Right hindlimb (tissue), 1 donor: ENCODE measurements at places on chromosomes 12 and 14.

DNA sequence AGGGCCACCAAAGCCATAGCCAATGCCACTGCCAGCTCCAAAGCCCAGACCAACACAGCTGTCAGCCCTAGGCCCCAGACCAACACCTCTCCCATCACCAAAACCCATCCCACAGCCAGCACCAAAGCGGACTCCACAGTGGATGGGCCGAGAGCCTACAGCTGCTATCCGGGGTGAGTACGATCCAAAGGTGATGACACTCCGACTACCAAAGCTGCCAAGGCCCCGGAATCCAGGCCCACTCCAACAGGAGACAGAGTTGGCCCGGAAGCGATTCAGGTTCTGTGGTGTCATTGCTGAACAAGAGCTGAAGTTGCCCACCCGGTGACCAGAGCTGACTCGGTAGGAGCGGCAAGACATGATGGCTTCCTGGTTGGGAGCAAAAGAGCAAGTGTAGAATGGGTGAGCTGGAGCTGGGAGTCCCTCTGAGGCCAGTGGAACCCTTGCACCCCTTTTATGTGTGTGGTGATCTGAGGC lies at the start of gene KRT84:
KRT84 (minus strand) TSS at position 427 of the 477 bp plus-strand sequence; CDS start at position 360, 67 bp downstream.
- no peak for DNase-seq

GRCh38 chr12:22802883-22803630 lies 178.1 kb downstream of the ETNK1 start:
- DNase-seq, result no peak

DNA sequence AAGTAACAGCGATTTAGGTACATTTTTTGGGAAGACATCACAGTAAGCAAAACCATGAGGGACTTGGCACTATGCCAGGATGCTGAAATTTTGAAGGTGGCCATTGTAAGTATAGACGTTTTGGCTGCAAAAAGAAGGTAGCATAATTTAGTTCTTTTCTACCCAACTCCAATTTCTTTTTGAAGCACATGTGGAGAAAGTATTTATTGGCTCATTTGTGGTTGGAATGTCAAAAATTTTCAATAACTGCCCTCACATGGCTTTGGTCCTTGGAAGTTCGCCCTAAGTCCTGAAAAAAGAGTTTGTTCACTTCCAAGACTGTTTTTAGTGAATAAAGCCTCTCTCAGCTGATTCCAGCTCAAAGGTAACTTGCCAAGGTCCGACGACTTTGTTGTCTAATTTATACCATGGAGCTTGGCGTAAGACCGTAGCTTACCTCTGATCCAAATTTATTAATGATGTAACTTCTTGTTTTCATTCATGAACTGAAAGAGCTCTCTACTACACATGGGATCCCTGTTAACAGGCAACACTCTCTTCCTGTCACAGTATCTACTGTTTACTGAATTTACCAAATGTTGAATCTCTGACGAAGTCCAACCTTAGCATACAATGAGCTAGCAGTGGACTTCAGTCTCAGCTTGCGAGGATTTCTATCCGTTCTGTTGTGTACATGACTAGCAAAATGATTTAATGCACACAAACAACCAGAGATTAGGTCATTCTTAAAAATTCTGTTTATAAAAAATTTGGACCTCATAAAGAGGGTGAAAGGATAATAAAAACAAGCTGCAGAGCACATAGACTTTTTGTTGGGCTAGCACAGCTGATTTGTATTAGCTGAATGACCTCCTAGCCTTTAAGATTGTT lies 49.0 kb downstream of the MSRB3 start:
- DNase-seq, result peak; percentile 65

DNA sequence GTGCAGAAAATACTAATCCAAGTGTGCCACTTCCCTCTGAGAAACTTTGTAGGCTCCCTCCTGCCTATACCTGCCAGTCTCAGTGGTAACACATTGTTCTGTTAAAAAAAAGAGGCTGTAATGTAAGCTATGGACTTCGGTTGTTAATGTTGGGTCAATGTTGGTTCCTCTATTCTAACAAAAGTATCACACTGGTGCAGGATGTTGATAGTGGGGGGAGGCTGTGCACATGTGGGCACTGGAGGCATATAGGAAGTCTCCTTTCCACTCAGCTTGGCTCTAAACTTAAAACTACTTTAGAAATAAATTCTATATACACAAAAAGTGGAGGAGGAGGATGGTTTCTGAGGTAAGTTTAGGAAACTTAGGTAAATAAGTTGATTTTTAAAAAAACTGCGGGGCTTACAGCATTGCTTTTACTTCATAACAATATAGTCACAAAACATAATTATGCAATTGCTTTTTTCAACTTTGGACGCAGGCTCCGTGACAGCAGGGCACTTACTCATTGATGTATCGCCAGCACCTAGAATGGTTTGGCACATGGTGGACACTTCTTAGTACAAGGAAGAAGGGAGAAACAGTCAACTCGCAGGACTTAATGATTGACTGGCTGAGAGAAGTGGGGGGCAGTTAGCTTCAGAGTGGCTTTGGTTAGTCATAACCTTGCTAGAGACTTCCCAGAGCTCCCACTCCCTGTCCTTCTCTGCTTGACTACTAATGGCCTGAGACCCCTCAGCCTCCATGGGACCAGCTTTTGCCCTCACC lies 7.9 kb upstream of the NYNRIN start:
- no peak for DNase-seq

- DNase-seq, result no peak
These were observed 75.3 kb downstream of the TMCC3 start for GRCh38 chr12:94575024-94575423.

DNA sequence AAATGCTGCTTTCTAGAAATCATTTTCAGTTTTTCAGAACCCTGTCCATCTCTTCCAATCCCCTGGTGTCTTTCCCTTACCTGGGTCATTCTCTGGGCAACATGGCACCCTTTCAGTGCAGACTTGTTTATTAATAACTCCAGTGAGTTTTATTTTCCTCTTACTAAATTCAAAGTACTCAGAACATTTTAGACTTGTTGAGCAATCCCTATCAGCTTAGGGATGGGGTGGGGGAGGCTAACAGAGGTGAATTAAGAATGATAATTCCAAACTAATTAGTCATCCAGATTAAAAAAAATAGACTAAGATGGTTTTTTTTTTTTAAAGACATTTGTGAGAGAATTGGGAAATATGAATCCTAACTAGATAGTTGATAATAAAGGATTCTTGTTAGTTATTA lies 10.7 kb downstream of the GPRC5A start:
- DNase-seq, result no peak

DNA sequence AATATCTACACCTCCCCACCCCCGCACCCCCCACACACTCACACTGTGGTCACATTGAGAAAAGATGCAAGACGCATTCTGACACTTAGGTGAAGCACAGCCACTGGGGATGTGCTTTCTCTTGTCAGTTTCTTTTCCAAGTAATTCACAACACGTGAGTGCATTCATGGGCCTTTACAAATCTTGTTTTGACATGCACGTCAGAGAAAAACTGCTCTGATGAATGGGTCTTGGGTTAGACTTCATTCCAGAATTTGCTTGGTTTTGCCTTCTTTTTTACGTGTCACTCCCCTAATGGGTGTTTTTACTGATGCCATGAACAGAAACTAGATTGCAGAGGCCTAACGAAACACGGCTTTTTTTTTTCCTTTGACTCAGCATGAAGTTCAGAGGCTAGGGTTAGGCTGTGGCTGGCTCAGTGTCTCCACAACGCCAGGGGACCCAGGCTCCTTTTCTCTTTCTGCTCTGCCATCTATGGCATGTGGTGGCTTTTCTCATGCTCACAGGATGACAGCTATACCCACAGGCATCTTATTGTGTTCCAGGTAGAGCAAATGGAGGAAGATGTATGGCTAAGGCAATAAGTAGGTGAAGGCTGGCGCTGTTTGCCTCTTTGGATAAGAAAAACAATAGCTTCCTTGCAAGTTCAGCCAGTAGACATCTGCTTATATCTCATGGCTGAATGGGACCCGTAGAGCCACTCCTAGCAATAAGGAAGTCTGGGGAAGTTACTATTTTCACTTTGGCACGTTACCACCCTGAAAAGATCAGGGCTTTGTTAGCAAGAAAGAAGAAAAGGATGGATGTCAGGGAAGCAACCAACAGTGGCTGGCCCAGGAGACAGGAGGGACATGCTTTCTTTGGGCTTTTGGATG lies 253.3 kb downstream of the SLC15A4 start:
- DNase-seq, result no peak

DNA sequence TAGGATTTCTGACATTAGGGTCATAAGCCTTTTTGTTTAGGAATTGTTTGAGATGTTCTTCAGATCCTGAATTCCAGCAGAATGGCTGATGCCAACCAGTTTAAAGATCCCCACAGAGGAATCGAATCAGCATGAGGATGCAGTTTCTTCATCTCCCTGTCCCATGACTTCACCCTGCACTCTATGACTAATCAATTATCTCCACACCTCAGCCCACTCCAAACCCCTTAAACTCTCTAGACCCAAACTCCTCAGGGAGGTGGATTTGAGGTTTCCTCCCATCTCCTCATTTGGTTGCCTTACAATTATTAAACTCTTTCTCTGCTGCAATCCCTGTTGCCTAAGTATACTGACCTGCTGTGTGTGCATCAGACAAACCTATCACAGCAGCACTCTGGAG lies 86.5 kb upstream of the CRY1 start:
- DNase-seq, result no peak
